A549 (cell line): ENCODE measurements at places on chromosomes 1 and 21.

- no peak for DNase-seq
Measured at GRCh38 chr1:26786437-26787380, 1.0 kb upstream of the PIGV start.

GRCh38 chr21:38350684-38351083 is 93.9 kb downstream of the KCNJ15 start:
- no peak for DNase-seq

- DNase-seq: no peak
Measured at GRCh38 chr1:221910222-221910621, 168.3 kb upstream of the DUSP10 start.

- no peak for DNase-seq
Measured at GRCh38 chr1:1680031-1680911, 12.3 kb downstream of the SLC35E2B start.

GRCh38 chr1:208475449-208475848 is 231.3 kb upstream of the PLXNA2 start:
- no peak for DNase-seq
